PC-3 (cell line): ENCODE measurements at places on chromosomes 7 and 10.

DNA sequence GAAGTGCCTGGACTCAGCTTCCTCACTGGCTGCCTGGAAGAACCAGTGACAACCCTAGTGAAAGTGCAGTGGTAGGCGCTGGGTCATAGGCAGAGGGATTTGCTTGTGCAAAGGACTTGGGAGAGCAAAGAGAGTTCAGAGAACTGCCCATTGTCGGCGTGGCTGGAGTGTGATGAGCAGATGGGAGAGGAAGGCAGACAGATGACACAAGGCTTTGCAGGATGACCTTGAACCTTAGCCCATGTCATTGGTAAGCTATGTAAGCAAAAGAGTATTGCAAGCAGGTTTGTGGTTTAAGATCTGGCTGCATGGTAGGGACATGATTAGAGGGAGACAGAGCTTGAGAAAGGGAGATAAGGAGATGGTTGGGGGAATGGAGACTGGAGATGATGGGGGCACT lies 35.3 kb upstream of the NOBOX start:
- DNase-seq = no peak

- DNase-seq = no peak
These were observed 2.8 kb downstream of the FASTK start for GRCh38 chr7:151077705-151078232.

DNA sequence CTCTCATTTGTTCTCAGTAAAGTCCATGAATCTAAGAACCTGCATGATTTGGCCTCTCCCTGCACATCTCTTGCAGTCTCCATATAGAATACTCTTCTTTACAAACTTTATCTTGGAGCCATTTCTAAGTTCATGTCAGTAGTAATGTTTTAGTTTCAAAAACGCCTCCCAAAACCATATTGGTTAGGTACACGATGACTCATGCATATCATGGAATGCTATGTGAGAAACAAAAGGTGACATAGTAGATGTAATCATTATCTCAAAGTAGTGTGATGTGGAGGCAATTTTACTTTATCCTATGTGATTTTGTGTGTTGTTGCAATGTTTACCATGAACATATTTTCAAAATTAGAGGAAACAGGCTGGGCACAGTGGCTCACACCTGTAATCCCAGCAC lies 520.7 kb downstream of the KCNMA1 start:
- peak; percentile 94 for DNase-seq

DNA sequence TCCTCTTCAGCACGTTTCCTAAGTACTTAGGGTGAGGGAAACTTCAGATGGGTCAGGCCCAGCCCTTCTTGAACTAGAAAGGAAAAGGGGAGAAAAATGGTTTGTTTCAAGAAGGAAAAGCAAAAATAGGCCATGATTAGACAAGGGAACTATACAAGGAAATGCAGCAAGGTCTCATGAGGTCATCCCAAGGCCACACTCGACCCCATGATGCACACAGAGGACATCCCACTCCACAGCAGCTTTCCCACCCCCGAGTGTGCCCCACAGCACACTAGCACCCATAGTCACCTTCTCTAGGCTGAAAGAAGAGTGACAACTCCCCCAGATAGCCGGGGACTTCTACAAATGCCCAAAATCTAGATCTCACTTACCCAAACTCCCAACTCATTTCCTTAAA lies 173.4 kb downstream of the FAM107B start:
- no peak for DNase-seq

GRCh38 chr10:124533266-124533665 lies 71.6 kb downstream of the LHPP start:
- no peak for DNase-seq

GRCh38 chr7:5082806-5083205 lies 37.1 kb downstream of the RBAK start:
- no peak for DNase-seq

DNA sequence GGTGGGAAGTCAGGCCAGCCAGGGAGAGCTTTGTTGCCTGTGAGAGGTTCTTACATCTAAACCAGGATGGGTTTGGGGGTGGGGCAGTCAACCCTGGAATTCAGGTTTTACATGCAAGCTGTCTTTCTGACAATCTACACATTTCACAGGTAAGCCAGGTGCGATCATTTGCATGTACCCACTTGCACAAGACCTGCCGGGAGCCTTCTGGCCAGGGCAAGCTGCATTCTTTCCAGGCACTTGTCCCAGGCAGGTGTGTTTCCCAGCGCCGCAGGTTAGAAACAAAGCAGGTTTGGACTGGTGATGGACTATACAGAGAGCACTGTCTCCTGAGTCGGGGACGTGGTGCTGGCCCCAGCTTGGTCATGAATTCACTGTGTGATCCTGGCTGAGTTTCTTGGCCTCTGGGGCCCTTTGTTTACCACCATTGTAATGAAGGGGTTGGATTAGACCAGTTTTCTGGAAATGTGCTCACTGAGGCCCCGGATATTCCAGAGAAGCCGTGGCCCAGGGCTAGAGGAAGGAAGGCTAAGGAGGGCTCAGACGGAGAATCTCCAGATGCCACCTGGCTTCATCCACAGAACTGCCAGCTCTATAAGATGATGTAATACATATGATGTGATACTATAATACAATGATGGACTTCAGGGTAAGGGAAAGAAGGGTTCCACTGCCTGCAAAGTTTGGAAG lies 205.2 kb upstream of the SVIL start:
- DNase-seq = no peak

DNA sequence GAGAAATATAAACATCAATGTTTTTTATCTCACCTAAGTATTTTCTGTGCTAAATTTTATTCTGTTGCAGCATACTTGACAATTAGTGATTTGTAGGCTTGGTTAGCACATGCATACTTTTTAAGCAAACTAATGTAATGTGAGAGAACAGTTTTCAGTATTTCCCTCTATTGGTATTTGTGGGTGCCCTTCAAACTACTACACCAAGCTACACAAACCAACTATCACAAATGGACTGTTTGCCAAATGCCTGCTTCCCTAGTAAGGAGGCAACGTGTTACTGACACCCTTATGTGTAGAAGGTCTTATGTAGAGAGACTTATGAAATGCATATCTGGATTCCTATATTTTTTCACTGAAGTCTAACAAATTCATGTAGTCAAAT lies 98.4 kb upstream of the FZD1 start:
- no peak for DNase-seq

DNA sequence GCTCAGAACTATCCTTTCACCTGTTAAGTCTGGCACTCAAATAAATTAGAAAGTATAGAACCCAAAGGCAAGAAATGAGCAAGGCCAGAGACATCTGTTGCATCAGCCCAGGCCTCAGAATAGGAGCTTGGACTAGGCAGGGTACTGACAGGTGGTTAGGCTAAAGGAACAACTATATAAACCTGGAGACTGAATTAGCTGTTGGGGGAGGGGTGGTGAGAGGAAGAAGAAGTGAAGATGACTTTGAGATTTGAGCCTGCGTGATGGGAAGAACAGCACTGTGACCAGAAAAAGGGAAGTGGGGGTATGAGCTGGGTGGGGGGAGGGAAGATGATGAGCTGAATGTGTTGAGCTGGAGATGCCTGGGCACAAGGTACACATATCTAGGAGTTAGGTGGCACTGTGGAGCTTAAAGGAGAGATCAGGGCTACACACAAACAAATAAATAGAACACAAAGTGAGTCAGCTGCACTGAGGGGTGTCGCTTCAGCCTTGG lies 244.7 kb downstream of the PTEN start:
- DNase-seq = no peak

DNA sequence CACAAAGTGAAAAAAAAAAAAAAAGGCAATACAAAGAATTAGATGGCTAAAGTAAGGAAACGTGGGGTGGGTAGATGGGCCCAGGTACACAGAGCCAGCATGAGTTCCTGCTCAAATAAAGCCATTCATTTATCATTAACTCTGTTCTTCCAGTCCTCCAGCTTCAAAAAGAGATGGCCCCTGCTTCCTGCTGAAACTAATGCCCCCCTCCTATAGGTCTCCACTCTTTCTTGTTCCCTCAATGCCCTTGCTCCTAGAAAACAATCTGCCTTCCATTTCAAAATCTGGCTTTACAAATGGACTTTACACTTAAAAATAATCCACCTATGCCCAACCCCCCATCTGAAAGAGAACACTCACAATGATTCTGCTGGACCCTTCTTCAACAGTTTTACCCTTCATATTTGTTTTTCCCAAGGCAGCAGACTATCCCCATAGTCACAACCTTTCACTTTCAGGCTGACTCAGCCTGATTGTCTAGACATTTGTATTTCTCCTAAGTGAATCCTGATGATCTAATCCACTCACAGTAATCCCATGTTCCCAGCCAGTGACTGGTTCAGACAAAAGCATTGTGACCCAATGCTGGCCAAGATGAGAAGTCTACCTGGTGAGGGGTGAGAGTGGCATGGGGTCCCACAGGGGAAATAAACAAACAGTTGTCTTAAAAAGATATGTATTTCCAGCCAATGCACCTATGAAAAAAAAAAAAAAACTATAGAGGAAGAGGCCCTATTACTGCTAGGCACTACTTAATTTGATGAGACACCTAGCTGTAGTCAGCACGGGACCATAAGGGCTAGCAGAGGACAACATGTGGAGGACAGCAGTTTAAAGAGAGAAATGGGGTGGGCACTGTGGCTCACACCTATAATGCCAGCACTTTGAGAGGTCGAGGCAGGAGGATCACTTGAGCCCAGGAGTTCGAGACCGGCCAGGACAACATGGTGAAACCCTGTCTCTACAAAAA lies 74.6 kb upstream of the GRID1 start:
- peak; percentile 28 for DNase-seq

GRCh38 chr7:77525231-77525630 lies 11.9 kb upstream of the PTPN12 start:
- peak; percentile 32 for DNase-seq

DNA sequence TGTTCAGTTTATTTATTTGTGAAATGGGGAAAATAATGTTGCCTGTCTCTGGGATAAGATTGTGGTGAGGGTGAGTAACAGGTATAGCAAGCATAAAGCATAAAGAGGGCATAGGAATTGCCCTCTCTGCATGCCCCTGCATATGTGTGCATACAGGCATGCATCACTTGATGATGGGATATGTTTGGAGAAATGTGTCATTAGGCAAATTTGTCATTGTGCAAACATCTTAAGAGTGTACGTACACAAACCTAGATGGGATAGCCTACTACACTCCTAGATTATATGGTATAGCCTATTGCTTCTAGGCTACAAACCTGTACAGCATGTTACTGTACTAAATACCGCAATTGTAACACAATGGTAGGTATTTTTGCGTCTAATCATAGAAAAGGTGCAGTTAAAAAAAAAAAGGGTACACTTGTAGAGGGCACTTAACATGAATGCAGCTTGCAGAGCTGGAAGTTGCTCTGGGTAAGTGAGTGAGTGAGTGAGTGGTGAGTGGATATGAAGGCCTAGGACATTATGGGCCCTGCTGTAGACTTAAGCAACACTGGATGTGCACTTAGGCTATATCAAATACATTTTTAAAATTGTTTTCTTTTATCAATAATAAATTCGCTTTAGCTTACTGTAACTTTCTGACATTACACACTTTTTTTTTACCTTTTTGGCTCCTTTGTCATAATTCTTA lies 386.5 kb upstream of the ANKRD30A start:
- DNase-seq = peak; percentile 100

GRCh38 chr10:71887743-71888142 lies 36.7 kb upstream of the PSAP start:
- no peak for DNase-seq

DNA sequence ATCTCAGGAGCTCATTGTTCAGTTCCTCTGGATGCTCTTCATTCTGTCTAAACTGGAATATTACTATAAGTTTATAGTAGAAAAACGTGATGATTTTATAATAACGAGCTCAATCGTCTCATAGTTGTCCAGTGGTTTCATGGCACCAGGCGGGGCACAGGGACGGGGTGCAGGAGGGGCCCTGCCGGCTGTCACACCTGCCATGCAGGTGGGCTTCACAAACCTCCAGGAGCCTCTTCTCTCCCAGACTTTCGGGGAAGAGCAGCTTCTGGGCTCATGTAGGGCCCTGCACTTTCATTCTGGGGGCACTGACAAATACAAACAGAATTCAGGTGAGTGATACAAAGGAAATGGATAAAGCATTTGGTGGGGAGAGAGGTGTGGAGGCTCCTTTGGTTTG lies 146.9 kb upstream of the KLF6 start:
- DNase-seq = no peak

DNA sequence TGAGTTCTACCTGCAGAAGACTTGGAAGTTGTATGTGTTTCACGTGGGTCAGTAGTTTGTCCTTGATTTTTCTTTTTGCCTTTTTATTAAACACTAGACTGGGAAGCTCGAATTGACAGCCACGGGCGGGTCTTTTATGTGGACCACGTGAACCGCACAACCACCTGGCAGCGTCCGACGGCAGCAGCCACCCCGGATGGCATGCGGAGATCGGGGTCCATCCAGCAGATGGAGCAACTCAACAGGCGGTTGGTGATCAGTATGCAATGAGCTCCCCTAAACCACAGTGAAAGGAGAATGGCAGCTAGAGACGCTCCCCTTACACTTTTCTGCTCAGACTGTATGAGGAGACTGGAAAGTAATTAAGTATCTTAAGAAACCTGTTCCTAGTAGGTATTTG lies 126.7 kb upstream of the STK17A start:
- DNase-seq = no peak

DNA sequence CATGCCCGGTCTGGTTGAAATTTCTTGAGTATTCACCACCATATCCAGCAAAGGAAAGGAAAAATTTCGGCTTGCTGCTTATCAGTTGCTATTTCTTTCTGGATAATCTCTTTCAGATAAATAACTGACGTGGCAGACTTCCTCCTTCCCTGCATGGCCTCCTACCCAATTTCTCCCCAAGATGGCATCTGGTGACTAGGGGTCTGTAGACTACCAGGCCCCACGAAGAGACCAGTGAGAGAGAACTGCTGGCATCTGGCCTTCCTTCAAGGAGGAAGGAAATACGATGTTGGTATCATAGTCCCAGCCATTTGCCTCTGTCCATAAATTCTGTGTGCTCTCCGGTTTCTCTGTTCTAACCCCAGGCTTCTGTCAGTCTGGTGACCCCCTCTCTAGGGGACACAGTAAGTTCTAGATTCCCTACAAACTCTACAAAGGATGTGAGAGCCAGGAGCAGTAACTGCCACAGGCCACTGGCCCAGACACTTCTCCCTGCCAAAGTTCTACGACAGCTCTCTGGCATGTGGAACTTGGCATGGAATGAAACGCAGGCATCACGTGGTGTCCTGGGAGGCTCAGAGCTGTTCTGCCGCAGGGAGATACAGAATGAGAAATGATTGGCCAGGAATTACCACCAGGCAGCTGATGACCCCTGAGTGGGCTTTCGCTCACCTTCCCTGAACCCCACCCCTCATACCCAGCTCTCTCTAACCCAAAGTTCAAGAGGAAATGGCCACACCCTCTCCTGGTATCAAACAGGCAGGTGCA lies 30.0 kb upstream of the MSRB2 start:
- peak; percentile 67 for DNase-seq

- no peak for DNase-seq
These were observed 39.8 kb upstream of the SRGN start for GRCh38 chr10:69048103-69048502.
